ENCODE measurements at places on chromosomes 2 and 18.
A peak's percentile ranks its signal among the peaks of the same experiment; 100 is the strongest.

- DNase-seq = no peak
Measured at GRCh38 chr2:240292619-240293525, 142.6 kb upstream of the GPC1 start.

- no peak for DNase-seq
Measured at GRCh38 chr2:96151595-96152303, 6.5 kb upstream of the DUSP2 start.

DNA sequence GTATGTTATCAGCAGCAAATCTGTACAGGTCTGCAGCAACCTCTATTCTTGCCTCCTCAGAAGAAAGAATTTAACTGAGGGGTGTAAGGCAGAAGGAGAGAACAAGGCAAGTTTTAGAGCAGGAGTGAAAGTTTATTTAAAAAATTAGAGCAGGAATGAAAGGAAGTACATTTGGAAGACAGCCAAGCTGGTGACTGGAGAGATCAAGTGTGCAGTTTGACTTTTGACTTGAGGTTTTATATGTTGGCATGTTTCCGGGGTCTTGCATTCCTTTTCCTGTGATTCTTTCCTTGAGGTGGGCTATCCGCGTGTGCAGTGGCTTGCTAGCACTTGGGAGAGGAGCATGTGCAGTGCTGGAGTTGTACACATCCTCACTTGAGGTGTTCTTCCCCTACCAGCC, 16.5 kb upstream of the CERS6 start:
- no peak for DNase-seq

DNA sequence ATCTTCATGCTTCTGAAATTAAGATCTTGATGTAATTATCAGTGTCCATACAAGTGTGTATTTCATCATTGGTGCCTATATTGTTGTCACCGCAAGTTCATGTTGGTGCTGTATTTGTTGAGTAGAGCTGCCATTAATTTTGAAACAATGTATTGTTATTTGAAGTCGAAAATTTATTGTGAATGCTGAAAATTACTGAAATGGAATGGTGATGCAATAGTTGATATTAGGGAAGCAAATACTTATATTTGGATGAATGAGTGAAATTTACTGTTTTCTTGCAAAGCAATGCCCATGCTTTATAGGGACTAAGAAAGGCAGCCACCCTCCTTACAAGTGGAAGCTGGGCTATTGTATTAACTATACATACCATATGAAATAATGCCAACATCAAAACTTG, 41.6 kb downstream of the SERPINB8 start:
- DNase-seq = no peak

DNA sequence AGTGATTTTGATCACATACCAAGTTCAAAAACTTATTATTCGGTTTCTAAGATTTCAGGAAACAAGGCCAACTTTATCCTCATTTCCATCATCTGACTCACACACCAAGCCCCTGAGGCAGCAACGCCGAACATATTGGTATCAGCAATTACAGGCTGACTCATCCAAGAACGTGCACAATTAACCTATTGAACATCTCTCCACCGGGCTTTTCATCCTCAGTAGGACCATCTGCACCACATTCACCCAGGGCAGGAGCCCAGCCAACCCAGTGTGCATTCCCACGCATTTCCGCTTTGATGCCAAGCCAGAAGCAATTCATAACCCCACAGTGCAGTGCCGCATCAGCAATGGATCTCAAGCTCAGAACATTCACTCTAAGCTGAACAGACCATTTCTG, 52.9 kb downstream of the SCG2 start:
- DNase-seq = peak; percentile 98

- DNase-seq = no peak
Measured at GRCh38 chr2:237475704-237476141, 11.3 kb upstream of the MLPH start.

DNA sequence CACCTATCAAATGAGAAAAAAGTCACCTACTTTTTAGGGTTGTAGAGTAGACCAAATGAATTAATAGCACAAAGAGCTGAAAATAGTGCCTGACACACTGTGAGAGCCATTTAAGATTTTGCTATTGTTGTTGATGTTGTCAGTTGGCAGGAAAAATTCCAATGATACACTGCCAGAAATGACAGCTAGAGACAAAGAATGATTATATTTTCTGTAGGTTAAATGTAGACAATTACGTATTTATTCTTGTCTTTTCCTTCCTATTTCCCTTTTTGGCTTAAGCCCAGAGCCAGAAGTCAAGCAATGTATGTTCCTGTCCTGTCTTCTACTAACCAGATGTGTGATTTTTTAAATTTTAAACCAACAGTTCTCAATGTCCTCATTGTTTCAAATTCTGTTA, 17.2 kb downstream of the NRXN1 start:
- DNase-seq = no peak

DNA sequence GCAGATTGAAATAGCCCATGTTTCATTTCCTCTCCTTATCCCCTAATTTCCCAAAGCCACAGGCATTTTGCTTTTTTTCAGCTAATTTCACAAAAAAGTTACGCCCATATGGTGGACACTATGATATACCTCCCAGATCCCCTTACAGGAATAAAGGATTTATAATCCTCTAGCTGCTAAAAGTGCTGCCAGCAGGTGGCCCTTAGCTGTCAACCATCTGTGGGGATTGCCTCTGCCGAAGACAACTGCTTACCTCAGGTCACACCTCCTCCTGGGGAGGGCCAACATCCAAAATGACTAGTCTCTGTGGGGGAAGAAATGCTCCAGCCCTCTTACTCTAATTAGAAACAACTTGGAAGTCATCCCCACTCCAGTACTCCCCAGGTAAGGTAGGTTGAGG, 61.0 kb upstream of the EPB41L3 start:
- no peak for DNase-seq

DNA sequence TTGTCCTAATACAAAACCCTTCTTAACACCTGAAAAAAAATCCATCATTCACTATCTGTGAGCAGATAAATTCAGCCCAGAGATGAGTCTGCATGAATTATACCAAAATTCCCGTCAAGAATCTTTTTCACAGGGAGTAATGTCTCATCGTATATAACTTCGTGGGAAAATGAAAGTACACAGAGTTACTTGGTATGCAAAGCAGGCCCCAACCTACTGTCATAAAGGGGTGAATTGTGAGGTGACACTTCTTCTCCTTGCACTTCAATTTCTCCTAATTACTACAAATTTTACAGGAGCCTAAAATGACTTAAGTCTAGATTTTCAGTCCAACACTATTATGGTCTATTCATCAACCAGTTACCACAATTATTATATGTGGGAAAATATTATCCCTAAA, 84.6 kb upstream of the CDH20 start:
- DNase-seq = no peak

- peak; percentile 66 for DNase-seq
Measured at GRCh38 chr2:181752301-181752700, 72.0 kb upstream of the NEUROD1 start.

- DNase-seq = no peak
Measured at GRCh38 chr18:10241579-10241978, 212.9 kb upstream of the APCDD1 start.

GRCh38 chr2:45128580-45128997, 119.3 kb upstream of the SIX2 start:
- DNase-seq = peak; percentile 93

GRCh38 chr2:30398084-30398873, 48.8 kb upstream of the LCLAT1 start:
- DNase-seq = no peak

- DNase-seq = no peak
Measured at GRCh38 chr18:48985161-48985560, 34.4 kb upstream of the SMAD7 start.

DNA sequence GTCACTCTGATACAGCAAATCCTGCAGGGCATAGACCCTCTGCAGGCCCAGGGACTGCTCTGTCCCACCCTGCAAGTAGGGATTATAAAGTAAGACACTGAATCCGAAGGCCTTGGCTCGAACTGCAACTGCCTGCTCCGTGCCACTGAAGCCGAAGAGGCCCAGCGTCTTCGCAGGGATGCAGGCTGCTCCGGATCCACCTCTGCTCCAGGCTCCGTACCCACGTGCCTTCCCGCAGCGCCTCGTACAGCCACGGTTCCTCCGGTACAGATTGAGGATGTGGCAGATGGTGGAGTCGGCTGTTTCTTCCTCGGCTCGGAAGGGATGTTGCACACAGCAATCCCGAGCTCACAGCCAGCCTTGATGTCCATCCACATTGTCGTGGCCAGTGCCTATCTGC, 160.4 kb upstream of the LHCGR start:
- no peak for DNase-seq

GRCh38 chr2:47009253-47009767, 93.7 kb upstream of the MCFD2 start:
- no peak for DNase-seq

DNA sequence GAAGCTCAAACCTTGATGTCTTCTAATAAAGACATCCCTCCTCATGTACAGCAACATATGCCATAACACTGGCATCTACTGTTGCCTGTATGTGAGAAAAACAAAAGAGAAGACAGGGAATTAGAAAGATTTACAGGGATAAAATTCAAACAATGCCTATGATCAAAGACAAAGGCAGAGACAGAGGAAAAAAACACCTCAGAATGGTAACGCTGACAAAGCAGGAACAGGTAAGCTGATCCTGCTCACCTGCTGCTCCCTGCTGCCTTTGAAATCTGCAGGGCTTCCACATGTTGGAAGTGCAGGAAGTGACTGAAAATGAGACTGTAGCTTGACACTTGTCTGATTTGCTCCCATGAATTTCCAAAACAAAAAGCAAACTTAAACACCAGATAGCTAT, 90.2 kb upstream of the DNAJC10 start:
- no peak for DNase-seq

- no peak for DNase-seq
Measured at GRCh38 chr18:9103376-9103873, 926 bp downstream of the NDUFV2 start.

- peak; percentile 50 for DNase-seq
Measured at GRCh38 chr2:17646081-17646554, 105.6 kb downstream of the VSNL1 start.

DNA sequence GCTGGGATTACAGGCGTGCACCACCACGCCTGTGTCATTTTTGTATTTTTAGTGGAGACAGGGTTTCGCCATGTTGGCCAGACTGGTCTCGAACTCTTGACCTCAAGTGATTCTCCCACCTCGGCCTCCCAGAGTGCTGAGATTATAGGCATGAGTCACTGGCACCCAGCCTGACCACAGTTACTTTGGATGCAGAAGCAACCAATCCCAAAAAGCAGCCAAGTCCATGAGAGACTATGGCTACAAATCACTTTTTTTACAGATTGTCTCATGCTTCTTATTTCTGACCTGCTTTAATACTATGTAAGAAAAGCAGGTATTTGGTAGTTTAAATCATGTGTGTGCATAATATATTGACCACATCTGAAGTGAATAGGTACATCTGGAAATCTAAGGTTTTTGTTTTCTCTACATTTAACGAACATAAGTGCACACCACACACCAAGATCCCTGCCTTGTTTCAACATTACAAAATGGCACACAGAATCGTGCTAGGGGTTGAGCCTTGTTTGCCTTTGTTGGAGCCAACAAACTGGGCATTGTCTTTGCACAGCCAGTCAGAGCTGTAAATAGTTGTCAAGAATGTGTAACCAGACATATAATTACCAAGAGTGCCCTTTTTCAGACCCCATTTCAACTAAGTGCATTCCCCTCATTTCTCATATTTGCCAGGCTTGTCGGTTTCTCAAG, 18.3 kb upstream of the MAP4K4 start:
- peak; percentile 12 for DNase-seq

GRCh38 chr2:36407413-36407812, 51.8 kb downstream of the CRIM1 start:
- DNase-seq = no peak

- no peak for DNase-seq
Measured at GRCh38 chr2:230866756-230867523, 2.2 kb downstream of the ITM2C start.

GRCh38 chr2:120737340-120738101, 1.9 kb downstream of the GLI2 start:
- no peak for DNase-seq

GRCh38 chr18:28855524-28855923, 678.6 kb upstream of the CDH2 start:
- DNase-seq = peak; percentile 4

DNA sequence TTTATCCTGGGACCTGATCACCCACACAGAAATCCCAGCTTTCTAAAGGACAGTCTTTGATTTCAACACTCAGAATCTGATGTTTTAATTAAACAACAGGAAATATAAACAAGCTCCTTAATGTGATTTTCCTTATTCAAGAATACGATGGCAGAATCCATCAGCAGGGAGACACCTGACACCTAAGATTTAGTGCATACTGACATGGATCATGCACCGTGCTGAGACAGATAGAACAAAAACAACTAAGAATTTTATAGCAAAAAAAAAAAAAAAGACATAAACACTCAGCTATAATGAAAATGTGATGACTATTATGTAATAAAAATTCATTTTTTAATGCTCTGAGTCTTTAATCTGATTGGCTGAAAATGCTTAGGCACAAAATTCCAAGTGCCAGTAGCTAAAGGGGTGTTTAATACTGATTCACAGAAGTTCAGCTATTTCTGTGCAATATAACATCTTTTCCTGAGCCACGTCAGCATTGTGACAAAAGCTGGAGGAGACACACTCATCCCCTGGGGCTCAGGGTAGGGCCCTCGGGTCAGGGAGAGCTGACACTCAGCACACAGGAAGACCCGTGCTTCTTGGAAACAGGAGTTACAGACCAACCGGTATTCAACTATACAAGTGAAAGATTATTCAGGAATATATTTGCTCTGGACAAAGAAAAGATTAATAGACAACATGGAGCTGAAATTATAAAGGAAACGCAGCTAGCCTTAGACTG, 247.4 kb downstream of the FBXO15 start:
- no peak for DNase-seq

DNA sequence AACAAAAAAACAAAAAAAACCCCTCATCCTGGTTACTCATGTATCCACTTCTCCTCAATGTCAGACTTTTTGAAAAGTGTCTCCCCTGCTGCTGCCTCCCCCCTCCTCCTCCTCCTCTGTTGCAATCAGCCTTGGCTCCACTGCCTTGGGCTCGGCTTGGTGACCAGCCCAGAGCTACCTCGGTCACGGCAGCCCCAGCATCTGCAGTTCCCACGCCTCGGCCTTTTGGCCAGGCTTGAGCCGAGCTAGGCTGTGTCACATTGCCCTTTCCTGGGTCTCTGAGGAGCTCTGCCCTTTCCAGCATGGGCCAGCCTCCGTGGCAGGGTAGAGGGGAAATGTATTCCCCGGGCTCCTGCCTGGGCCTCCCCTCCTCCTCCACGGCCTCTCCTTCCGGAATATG, 22.7 kb upstream of the INHBB start:
- DNase-seq = no peak

DNA sequence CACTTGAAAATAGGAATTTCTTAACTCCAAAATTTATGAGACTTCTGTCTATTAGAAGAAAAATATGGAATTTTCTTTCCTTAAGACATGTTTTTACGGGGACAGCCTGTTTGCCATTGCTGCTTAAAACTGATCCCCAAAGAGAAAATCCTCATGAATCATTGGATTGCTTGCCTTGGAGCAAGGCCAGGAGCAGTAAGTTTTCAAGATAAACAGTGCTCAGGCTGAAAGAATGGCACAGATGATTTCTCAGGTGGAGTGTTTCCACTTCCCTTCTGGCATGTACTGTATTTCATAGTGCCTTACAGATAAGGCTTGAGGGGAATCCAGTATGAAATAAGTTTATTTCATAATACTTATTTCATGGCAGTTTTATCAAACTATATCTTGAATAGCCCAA, 74.3 kb upstream of the MMADHC start:
- no peak for DNase-seq

Measured in COLO829 (cell line).